CD4-positive, alpha-beta T cell (primary cell): ENCODE measurements at places on chromosomes 1 and 21.

- DNase-seq = no peak
These were observed at the start of gene NGF for GRCh38 chr1:115337633-115338456. TSS of gene NGF (minus strand) at chr1:115338249. CDS start at chr1:115286795, 51,454 bp downstream.

GRCh38 chr1:67726224-67726623 is 41.2 kb downstream of the GADD45A start:
- DNase-seq = no peak

DNA sequence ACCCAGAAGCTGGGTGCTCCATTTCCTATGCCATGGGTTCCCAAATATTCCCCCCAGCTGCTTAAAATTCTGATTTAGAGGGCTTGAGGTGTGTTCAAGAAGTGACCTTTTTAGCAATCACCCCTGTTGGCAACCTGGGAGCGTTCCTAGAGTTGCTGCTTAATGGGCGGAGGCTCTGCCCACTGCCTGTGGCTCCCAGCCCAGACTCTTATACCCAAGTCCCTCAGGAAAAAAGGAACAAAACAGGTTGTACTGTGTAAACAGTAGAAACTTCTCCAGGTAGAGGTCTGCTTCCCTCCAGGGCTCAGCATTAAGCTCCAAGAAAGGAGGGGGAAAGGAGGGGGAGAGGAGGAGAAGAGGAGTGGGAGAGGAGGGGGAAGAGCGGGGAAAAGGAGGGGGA is 14.6 kb upstream of the TENT5C start:
- DNase-seq = no peak

DNA sequence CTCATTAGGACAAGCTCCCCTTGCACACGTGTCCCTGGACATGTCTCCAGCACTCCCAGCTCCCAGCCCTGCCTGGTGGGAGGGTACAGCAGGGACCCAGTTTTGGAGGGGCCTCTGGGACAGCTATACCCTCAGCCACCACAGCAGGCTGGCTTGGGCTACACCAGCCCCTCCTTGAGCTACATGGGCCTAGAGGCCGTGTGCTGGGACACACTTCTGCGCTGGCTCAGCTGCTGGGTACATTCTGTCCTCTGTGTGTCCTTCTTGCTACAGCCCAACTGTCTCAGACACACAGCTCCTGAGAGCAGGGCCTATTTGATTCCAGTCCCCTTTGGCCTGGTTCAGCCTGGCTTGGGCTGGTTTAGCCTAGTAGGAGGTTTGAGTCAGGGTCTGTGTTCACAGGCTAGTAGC is 26.7 kb downstream of the DMAP1 start:
- no peak for DNase-seq

DNA sequence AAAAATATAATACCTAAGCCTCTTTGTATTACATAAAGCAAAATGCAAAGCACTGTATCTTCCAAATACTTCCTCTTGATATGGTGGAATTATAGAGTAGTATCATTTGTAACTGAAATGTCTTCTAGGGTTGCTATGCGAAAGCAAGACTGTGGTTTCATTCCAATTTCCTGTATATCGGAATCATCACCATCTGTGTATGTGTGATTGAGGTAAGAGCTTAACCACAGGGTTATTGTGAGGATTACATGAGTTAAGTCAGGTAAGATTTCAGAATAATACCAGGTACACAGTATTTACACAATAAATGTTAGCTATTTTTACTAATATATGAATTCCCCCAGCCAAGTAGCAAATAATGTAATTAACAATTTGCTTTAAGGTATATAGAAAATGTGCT is 24.7 kb downstream of the CD53 start:
- DNase-seq = no peak

GRCh38 chr1:228989992-228990827 is 254.9 kb downstream of the RHOU start:
- no peak for DNase-seq

DNA sequence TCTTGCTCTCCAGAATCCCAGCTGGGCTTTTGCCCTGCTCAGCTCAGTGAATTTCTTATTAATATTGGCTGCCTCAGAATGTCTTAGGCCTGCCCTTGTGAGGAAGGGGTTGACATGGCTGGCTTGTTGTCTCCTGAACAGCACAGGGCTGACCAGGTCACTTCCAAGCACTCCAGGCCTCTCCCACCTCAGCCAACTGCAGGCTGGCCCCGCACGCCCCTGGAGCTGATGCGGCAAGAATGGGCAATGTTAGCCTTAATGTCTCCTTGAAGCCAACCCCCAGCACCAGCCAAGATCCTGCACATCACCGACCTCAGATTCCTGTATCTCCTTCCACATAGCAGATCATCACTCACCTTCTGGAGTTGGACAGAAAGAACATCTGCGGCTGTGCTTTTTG is 598.6 kb downstream of the AJAP1 start:
- DNase-seq = no peak

- DNase-seq = no peak
These were observed 254.4 kb downstream of the AKT3 start for GRCh38 chr1:243595527-243596210.

DNA sequence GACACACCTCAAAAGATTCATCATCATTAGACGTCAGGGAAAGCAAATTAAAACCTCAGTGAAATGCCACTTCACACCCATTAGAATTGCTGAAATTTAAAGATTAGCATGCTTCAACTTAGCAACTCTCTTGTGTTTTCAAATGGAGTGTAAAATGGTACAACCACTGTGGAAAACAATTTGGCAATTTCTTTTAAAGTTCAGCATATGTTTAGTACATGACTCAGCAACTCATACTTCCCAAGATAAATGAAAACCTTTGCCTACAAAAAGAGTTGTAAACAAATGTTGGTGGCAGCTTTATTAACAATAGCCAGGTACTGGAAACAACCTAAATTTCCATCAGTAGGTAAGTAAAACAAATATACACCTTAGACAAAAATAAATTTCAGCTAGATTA is 42.7 kb downstream of the ST3GAL3 start:
- DNase-seq = no peak

- no peak for DNase-seq
These were observed 67.6 kb downstream of the GIPC2 start for GRCh38 chr1:78113156-78113916.

GRCh38 chr1:109523706-109524105 is 14.2 kb upstream of the AMIGO1 start:
- no peak for DNase-seq

DNA sequence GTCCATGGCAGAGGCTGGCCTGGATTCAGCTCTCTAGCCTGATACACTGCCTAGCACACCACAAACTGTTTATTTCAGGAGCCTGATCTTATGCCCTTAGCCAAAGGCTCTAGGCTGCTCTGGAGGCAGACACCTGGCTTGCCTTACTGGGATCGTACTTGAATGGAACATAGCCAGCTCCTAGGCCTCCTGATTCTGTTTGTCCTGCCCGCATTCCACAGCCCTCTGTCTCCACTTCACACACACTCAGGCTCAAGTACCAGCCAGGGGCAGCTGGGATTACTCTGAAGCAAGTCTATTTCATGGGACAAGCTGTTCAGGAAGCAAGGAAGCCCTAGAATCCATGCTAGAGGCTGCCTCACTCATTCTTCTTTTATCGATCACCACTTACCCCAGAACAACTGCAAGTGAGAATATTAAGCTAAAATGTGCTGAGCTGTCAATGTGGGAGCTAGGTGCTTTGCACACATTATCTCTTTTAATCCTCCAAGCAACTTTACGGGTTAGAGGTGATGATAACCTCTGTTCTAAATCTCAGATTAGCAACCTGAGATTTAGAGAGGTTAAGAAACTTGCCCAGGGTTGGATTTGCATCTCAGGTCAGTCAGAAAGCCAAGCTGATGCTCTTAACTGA is 31.1 kb upstream of the CYP4B1 start:
- DNase-seq = no peak

DNA sequence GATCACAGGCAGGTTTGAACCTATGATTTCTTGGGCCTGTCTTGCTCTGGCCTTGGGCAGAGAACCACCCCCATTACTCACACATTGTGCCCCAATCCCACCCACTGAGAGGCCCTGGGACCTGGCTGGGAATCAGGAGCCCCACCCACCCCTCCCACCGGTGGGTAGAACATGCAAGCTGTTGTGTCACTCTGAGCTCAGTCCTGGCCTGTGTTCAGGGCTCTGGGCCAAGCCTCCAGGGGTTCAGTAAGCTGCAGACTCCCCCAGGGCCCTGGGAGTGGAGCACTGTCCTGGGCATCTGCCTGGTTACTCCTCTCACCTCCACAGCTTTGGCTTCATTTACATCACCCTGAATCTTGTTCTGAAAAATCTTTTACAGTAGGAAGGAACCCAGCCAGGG is 270.5 kb downstream of the RRAGC start:
- DNase-seq = no peak

GRCh38 chr1:14881775-14882672 is 271.5 kb upstream of the TMEM51 start:
- DNase-seq = no peak

GRCh38 chr1:239098400-239099037 is 287.8 kb upstream of the CHRM3 start:
- DNase-seq = no peak

DNA sequence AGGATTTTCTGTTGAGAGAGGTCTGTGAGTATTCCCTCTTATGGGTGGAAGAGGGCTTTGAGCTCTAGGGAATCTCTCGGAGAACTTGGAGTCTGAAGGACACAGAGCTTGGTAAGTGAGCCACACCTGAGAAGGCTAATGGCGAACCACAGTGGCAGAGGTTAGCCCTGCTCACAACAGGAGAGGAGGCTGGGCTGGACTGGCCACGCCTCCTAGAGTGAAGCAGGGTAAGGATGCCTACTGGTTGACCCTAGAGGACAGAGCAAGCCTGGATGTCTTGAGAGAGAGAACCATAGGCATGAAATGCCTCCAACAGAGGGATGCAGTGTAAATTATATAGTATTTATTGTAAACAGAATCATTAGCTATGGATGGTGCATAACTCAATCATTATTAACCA is 232.6 kb downstream of the PCP4 start:
- no peak for DNase-seq

GRCh38 chr1:54813485-54814125 is 12.5 kb upstream of the TTC22 start:
- no peak for DNase-seq

- no peak for DNase-seq
These were observed 2.5 kb downstream of the FNDC10 start for GRCh38 chr1:1597275-1597930.

- DNase-seq = no peak
These were observed 17.0 kb downstream of the PROX1 start for GRCh38 chr1:214004795-214005194.

GRCh38 chr1:58975888-58976287 is 192.0 kb upstream of the JUN start:
- no peak for DNase-seq

GRCh38 chr1:165034136-165034809 is 322.2 kb downstream of the LMX1A start:
- DNase-seq = no peak

GRCh38 chr1:228691926-228692325 is 43.4 kb upstream of the RHOU start:
- no peak for DNase-seq

DNA sequence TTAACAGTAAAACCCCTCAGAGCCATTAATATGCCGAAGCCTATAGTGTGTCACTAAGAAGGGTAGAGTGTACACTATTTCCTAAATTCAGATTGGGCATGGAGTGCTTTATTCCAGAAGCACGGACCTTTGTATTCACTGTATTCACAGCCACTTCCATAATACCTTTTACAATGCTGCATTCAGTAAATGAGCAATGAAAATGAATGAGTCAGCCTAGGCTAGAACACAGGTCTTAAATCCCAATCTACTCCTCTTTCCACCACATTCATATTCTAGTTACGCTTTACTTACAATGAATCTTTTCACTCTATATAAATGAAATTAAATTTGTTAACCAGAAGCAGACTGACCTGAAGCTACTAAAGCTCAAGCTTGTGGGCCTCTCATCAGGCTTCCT is 13.0 kb upstream of the GORAB start:
- DNase-seq = no peak

DNA sequence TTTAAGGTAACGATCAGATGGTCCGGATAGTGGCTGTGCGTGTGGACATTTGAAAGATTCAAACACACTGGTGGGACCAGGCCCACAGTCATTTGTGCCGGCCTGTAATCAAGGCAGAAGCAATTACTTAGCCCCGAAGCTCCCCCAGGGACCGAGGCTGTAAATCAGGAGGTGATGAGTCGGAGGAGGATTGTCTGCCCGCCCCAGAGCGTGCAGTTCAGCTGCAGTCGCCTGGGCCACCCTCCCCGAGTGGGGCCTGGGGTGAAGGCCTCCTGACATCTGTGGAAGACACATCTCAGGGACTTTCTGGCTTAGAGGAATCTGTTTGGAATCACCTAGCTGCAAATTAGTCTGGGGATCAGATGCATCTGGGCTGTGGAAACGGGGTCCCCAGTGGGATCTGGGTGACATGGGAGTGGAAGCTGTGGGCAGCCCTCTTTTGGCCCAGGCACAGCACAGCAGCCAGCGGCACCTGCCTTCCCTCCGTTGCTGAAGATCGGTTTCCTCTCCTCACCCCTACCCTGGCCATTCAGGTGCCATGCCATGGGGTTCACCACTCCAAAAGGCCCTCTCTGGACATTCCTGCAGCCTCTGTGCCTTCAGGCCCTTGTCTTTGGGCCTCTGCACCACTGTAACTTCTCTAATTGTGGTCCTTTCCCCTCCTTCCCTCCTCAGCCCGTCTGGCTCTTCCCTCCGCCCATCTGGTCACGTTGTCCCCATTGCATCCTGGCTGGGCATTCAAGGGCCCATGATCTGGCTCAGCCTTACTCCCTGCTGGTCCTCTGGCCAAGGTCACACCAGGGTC is 25.7 kb downstream of the LHX4 start:
- no peak for DNase-seq

- DNase-seq = no peak
These were observed 2.2 kb downstream of the PHC2 start for GRCh38 chr1:33428661-33429060.

DNA sequence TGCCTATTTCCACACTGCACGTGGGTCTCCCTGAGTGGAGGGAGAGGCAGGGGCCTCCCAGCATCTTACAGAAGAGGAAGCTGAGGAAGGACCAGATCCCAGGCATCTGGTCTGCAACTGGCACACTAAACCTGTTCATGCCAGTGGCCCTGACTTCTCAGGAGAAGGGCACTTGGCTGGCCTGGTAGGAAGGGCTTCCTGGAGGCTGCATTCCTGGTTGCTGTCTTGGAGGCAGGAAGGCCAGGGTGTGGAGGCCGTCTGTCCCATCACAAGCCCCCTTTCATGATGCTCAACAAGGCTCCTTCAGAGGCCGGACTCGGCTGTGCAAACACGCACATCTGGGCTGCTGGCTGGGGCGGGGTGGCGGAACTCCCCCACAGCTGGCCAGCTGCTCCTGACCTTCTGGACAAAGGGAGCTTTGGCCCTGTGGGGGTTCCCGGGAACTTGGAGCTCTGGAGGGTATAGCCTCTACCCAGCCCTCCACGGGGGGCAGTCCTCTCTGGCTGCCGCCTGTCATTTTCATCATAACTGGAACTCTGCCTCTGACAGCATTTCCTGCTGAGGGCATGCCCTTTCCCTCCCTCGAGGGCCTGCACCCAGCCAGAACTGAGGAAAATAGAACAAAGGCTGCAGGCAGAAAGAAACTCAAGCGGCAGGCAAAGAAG is 39.2 kb upstream of the POU3F1 start:
- DNase-seq = no peak

GRCh38 chr1:101338714-101339430 is 102.1 kb downstream of the S1PR1 start:
- no peak for DNase-seq
